Spinal cord (tissue), 10 donors: ENCODE measurements at places on chromosomes 6 and 20. TPM values are rescaled to one million over a fixed set of nuclear protein-coding genes. Genes with fewer than 3 reads are reported as not detected.
A peak's percentile ranks its signal among the peaks of the same experiment; 100 is the strongest.

The TP53TG5 gene
- 0.69 TPM for total RNA-seq

DNA sequence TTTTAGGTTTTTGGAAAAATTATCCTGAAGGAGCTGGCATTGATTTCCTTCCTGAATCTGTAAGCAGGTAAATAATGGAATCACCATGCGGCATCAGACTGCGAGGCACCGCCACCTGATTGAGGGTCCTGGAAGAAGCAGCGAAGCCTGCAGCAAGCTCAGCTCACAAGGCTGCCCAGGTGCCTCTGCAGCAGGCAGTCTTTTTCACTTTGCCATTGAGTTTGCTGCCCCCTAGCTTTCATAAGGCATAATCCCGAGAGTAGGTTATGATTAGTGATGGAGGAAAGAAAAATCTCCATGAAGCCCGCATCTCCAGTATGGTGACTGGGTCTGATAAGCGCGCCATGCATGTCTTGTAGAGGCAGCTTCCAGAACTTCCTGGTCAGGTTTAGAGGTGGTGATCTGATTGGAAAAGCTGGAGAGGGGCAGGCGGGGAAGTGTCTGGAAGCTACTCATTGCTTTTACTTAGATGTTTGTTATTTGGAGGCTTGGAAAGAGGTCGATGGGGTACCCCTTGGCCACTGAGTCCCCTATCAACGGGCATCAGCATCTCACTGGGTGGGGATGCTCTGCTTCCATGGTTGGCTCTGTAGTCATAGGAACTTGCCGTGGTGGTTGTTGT, 26.7 kb downstream of the IYD start:
- no peak for DNase-seq

GRCh38 chr6:34656378-34657036, 40.1 kb downstream of the ILRUN start:
- DNase-seq = no peak

GRCh38 chr20:38927902-38928578, 1.8 kb downstream of the FAM83D start:
- DNase-seq = no peak

The ASXL1 gene
- total RNA-seq = 48.7 TPM

The DDX43 gene
- total RNA-seq = 1.5 TPM

DNA sequence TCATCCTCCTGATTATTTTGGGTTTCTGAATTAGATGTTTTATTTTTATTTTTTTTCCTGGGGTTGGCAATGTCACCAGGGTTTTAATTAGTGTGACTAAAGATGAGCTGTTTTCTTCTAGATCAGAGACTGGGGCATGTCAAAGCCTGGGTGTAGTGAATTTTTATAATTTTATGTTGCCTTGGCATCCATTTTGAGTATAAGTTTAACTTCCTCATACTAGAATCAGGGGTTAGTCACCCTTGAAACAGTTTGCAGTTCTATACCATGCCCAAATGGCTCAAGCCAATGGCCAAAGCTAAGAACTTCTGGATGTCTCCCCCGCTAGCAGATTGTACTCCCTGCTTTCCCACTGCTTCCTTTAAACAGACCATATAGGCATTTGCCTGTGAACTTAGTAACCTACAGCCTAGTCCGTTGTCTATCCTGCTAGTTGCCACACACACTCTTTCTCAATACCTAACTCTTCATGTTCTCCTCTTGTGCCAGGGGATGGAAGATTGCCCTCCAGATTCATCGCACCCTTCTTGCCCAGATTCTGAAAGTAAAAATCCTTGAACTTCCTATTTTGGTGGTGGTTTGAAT, 54.5 kb downstream of the KIAA0408 start:
- no peak for DNase-seq

DNA sequence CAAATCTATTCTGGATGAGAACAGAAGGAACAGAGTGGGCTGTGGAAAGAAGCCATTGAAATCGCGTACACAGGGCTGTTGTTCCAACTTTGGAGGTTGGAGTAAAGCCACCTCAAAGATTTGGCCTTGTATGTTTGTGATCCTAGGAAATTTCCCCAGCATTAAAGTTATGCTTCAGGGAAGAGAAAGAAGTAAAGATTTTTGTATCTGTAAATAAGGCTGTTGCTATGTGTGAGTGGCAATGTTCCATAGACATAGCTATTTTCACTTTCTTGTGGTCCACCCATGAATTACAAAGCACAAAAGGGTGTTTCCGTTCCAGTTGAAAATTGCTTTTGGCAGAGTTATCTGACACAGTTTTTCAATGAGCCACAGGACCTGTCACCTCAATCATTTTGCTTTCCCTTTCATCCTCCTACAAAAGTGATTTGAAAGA, 321.3 kb downstream of the TFAP2B start:
- peak; percentile 2 for DNase-seq

The DNAH8 gene
- 0.06 TPM for total RNA-seq

The EIF2S2 gene
- 47.7 TPM for total RNA-seq

GRCh38 chr6:117615750-117616390, 13.6 kb upstream of the GOPC start:
- no peak for DNase-seq

The LRRC73 gene
- 1.8 TPM for total RNA-seq

GRCh38 chr6:41332842-41333736, 2.3 kb upstream of the NCR2 start:
- no peak for DNase-seq

The TCF15 gene
- total RNA-seq = 1.8 TPM

The RBPJL gene
- 0.20 TPM for total RNA-seq

The SLC32A1 gene
- total RNA-seq = 18.5 TPM

- no peak for DNase-seq
These were observed 33.1 kb upstream of the NT5E start for GRCh38 chr6:85416766-85417165.

The HUS1B gene
- 0.39 TPM for total RNA-seq

The SPATA25 gene
- total RNA-seq = 3.0 TPM

DNA sequence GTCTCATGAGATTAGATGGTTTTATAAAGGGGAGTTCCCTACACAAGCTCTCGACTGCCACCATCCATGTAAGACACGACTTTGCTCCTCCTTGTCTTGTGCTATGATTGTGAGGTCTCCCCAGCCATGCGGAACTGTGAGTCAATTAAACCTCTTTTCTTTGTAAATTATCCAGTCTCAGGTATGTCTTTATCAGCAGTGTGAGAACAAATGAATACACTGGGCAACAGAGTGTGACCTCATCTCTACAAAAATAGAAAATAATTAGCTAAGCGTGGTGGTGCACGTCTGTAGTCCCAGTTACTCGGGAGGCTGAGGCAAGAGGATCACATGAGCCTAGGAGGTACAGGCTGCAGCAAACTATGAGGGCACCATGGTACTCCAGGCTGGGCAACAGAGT, 51.3 kb downstream of the MDN1 start:
- no peak for DNase-seq

- DNase-seq = peak; percentile 96
These were observed 77.2 kb downstream of the BACH2 start for GRCh38 chr6:90219209-90219985.

DNA sequence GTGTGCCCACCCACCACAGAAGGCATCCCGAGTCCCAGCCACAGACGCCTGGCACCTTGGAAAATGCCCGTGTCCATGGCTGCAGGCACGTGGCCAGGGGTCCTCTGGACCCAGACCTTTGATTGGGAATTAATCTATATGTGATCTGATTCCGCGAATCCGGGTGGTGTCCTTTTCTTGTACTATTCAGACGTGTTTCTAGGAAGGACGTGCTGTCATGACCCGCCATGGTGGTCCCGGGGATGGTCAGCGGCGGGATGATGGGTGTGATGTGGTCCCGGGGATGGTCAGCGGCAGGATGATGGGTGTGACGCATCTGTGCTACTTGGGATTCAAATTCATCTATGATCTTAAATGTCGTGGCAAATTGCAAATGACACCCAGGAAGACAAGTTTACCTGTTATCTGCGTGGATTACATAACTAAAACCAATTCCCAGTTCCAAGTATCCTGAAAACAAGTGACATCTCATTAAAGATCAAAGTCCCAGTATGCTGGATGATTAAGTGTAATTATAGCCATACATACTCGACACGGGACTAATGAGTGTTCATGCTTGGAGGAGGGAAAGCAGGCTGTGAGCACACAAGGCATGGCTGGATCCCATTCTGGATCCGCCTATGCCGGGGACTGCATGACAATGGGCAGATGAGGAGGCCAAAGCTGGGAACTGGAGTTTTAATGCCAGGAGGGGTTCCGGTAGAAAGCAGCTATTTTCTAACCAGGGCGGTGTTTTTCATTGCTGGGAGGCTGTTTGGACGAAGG, 256.5 kb downstream of the TAF4 start:
- DNase-seq = peak; percentile 39

DNA sequence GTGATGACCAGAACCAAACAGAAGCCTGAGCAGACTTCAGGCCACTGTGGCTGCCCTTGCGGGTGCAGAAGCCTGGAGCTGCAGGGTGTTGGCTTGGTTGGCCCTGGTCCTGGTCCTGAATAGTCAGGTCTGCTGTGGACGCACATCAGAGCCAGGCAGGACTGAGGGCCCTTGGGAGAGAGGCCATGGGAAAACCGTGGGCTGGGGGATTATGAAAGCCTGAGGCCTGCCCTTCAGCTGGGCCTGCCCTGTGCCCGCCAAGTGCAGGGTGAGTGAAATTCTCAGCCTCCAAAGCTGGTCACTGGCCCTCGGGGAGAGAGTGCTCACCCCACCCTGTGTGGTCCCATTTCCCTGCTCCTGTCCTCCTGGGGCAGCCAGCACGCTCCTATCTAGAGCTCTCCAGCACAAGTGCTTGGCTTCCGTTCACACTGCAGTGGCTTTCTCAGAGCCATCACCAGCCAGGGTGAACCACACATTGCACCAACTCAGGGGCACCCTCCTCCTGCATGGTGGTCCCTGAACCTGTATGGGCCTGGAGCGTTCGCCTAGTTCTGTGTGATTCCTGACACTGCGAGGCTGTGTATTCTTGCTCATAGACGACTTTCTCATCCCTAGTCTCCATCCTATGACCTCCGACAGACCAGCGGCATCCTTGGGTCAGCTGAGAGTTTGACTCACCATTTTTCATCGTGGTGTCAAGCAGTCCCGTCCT, 146.1 kb downstream of the TTLL2 start:
- no peak for DNase-seq

GRCh38 chr20:56574531-56575142, 41.6 kb downstream of the FAM209B start:
- DNase-seq = no peak

DNA sequence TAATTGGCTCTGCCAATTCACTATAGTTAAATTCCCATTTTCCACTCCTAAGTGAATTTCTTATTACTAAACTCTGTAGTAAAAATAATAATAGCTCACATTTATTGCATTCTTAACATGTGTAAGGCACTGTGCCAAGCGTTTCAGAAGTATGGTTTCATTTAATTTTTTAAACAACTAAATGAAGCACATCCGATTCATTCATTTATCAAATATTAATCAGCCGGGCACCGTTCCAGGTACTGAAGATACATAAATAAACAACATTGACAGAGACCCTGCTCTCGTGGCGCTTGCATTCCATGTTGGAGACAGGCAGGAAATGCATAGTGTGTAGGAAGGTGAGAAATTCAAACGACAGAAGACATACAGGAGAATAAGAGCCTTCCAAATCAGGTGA, 423.2 kb upstream of the JARID2 start:
- DNase-seq = no peak

DNA sequence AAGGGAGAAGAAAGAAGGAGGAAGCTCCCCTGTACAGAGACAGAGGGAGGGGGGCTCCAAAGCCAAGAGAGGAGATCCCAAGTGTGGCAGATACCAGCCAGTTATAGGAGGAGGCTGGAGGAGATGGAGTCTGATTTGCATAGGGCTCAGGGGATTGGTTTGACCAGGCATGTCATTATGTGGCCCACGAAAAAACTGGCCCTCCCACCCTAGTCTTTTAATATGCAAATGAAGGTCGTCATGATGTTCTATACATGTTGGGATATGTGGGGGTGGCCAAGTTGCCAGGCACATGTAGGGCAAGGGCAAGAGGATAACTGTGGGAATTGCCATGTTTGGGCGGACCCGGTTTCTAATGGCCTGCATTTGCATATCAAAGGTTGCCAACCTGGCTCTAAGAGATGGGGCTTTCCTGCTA, 17.6 kb upstream of the ZFP64 start:
- DNase-seq = no peak

DNA sequence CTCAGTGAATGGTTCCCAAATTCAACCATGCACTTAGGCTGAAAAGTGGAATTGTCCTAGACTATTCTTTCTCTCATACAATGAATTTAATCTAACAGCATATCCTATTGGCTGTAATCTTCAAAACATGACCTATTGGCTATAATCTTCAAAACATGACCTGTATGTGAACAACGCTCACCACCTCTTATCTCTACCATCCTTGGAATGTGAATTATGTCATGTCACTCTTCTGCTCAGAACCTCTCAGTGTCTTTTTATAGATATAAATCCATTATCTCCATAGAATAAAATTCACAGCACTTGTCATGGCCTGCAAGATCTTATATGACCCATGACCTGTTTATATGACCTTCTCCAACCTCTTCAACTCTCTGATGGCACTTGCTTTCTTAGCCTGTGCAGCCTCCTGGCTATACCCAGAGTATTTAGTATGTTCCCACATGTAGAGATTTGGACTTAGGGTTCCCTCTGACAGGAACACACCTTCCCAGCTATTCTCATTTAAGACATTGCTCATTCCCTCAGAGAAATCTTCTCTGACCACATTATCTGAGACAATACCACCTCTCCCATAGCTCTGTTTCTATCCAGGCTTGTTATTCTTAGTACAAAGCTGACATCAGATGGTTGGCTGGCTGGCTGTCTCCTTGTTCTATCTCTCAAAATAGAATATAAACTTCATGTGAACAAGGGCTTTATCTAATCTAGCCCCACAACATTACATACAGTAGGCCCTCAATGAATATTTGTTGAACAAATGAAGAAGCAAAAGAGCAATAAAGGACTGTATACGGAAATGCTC, 275.0 kb upstream of the PREP start:
- DNase-seq = no peak

The GINS1 gene
- 7.9 TPM for total RNA-seq

DNA sequence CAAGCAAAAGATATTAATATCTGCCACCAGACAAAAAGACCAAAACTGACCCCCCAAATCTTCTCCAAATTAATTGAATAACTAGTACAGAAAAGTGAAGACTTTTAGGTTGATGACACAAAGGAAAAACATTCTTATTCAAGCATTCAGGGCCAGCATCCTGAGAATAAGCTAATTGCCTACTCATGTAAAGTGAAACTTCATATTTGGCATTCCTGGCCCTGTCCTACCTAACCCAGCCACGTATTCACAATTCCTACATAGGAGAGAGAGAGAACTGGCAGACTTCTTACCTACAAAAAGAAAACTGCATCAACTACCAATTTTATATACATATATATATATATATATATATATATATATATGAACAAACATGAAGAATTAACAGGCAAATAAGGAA, 4.9 kb upstream of the ASCC3 start:
- DNase-seq = no peak

The TSPYL1 gene
- total RNA-seq = 122 TPM
